ENCODE measurements at places on chromosomes 13 and 19.
A peak's percentile ranks its signal among the peaks of the same experiment; 100 is the strongest.

DNA sequence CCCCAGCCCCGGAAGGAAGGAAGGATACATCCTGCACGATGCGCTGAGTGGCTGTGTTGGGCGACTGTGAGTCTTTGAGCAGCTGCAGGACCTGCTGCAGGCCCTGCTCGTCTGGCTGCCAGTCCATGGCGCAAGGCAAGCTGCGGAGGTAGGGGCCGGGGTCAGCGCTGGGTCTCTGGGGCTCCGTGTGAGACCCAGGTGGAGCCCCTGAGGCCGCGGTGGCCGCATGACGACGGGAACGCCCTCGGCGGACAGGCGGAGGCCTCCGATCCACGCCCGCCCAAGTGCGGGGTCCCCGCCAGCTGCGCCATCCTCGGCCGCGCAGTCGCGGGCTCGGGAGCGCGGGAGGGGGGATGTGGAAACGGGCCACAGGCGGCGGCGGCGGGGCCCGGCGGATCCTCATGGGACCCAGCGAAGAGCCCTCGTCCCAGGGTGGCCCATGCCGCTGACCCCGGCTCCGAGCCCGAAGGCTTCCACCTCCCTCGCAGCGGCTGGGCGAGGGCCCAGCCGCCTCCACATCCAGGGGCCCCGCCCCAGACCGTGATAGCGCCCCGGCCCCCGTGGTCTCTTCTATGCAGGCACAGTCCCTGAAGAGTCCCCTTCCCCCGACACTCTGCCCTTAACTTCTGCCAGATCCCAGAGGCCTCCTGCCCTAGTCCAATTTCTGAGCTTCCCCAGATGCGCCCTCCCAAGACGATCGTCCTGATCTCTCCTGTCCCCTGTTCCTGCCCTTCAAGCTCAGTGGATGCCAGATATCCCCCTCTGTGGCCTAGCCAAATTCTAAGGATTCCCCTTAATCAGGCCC is 2.7 kb downstream of the TNPO2 start:
- no peak for DNase-seq

DNA sequence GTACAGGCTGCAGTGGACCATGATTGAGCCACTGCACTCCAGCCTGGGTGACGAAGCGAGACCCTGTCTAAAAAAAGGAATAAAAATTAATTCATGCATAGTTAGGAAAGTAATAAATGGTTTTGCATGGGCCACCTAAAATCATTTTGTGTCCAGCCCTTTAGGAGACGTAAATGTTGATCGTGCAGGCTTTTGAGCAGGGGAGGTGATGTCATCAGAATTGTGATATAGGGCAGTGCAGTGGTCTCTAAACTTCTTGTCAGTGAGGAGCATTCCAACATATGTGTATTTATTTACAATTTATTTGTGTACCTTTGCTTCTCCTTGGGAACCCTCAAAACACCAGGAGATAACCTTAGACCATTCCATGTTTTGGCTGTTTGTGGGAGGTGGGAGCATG is 3.0 kb downstream of the SMARCA4 start:
- DNase-seq = no peak

DNA sequence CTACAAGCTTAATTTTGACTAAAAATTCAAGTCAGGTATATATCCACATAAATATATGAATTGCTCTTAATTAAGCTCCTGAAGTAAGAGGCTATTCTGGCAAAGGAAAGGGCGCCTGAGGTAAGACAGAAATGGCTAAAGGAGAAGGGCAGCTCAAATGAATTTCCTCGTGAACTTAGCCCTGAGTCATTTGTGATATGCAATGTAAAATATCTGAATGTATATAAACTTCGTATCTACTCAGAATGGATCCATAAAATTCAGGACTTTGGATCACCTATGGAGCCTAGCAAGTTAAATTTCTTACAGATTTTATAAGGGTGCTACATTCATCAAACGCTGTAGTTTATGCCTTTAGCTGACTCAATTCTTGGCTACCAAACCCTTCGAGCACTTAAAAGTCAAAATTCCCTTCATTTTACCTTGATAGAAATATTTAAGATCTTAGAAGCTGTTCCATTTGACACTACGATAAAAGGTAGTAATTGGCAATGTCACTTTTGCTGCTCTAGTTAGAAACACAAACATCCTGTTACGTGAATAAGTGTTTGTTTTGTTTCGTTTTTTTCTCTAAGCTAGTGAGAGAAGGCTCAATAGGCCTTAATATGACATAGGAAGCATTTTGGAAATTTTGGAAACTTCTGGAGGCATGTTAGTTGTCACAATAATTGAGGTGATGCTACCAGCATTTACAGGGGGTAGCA is 69.2 kb downstream of the DIAPH3 start:
- no peak for DNase-seq

DNA sequence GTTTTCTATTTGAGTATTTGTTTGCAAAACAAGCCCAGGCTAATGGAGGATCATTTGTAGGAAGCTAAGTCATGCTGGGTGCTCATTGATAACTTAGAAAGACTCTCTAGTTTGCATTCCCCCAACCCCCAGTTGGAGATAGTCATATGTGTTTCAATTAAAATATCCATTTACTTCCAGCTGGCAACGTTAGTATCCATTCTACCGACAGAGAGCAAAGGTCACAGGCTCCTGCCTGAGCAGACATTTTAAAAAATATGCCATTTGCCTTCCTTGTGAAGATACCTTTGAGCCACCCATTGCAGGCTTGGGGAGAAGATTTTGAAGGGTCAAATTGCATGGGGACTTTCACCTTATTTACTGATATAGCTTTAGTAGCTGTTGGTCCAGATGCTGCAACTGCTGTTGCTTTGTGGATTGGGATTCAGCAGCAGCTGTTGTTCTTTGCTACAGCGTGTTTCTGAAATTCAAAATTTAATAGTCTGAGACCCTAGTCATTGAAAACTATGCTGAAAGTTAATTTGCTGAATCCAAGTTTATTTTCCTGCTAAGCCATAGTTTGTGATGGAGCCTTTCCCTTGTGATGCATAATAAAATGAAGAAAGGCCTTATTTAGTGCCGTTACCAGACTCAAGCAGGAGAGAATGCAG is 335.1 kb downstream of the GPC6 start:
- no peak for DNase-seq

DNA sequence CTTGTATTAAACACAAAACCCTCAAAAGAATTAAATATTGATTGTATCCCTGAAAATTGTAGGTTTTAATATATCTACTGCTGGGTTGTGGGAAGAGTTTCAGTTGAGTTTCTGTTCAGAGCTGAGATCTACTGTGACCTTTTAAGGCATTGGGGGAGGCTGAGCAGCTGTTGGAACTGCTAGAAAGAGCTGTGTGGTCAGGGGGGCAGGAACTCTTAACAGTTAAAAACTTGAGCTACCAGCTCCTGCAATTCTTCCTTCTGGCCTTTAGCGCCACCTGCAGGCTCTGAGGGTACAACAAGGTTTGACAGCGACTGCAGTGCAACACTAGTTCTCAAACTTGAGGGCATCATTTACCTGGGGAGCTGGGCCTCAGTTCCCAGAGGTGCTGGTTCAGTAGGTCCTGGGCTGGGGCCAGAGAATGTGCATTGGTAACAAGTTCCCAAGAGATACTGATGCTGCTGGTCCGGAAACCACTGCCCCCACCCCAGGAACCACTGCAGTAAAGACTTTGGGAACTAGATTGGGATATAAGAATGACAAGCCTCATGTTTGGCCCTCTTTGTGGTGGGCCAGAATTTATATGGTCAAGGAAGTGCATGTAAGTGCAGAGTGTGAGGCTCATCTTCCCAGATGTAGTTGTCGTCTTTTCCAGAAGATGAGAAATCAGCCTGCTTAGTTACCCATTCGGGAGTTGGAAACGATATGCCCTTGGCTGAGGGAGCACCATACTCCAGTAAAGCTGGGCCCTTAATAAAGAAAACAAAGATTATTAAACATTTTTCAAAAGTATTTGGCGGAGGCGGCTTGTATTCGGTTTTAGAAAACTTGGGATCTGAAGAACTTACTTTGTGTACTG is 2.6 kb downstream of the RNASEH2B start:
- peak; percentile 95 for DNase-seq

DNA sequence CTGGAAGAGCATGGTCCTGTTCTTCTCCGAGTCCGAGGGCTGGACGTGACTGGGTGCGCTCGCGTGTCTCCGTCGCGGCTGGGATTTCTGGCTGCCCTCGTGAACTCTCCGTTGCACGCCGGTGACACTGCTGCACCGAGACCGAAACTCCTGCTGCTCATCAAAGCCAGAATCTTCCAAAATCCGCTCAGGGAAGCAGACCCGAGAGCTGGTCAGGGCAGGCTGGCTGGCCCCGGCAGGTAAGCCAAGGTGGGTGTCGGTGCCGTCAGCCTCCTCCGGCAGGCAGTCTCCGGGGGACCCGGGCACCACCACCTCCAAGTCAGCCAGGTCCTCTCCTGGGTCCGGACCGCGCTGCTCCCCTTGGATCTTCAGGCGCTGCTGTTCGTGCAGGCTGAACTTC is 119.9 kb downstream of the TBC1D4 start:
- no peak for DNase-seq

GRCh38 chr19:36266375-36266961 is 51.6 kb downstream of the ZNF146 start:
- DNase-seq = no peak

GRCh38 chr19:49421039-49421877 is 2.0 kb downstream of the PTH2 start:
- DNase-seq = peak; percentile 87

DNA sequence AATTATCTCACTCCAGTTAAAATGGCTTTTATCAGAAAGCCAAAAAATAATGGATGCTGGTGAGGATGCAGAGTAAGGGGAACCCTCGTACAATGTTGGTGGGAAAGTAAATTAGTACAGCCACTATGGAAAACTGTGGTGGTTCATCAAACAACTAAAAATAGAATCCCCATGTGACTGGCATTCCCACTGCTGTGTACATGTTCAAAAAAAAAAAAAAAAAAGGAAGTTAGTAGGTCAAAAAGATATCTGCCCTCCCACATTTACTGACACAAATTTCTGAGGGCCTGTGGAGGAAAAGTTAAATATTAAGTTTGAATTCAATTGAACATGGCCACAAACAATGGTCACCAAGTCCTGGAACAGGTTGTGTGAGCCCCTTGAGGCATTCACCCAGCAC is 9.8 kb upstream of the ZSCAN5A start:
- DNase-seq = peak; percentile 62

GRCh38 chr13:83839146-83839545 is 43.1 kb downstream of the SLITRK1 start:
- no peak for DNase-seq

DNA sequence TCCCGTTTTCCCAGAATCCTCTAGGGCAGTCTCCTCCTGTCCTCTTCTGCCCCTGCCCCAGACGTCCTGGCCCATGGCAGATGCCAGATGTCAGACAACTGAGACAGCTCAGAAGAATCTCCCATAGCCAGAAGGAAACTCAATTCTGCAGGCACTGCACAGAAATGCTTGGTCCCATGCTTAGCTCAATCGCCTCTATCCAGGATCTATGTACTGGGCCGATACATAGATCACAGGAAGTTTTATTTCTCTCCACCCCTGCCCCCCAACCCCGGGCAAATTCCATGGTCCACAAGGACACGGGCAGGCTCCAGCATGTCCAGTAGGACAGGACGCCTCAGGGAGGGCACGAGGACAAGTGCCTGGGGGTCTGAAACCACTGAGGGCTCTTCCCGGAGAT is 4.8 kb downstream of the MBD3 start:
- DNase-seq = no peak

GRCh38 chr13:70473907-70474306 is 365.7 kb upstream of the KLHL1 start:
- no peak for DNase-seq

DNA sequence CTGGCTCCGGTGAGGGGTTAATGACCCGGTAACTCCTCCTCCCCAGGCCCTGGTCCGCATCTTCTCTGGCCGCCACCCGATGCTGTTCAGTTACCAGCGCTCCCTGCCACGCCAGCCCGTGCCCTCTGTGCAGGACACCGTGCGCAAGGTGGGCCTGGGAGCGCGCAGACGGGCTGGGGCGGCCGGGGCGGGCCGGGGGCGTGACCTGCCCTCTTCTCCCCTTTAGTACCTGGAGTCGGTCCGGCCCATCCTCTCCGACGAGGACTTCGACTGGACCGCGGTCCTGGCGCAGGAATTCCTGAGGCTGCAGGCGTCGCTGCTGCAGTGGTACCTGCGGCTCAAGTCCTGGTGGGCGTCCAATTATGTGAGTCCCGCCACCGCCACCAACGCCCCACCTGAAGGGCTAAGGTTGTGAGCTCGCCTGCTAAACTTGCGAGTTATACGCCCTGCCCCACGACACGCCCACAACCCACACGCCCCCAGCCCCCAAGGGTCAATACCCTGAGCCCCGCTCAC is 10.4 kb downstream of the CPT1C start:
- DNase-seq = no peak

- DNase-seq = no peak
Measured at GRCh38 chr13:76683854-76684253, 202.4 kb downstream of the KCTD12 start.

DNA sequence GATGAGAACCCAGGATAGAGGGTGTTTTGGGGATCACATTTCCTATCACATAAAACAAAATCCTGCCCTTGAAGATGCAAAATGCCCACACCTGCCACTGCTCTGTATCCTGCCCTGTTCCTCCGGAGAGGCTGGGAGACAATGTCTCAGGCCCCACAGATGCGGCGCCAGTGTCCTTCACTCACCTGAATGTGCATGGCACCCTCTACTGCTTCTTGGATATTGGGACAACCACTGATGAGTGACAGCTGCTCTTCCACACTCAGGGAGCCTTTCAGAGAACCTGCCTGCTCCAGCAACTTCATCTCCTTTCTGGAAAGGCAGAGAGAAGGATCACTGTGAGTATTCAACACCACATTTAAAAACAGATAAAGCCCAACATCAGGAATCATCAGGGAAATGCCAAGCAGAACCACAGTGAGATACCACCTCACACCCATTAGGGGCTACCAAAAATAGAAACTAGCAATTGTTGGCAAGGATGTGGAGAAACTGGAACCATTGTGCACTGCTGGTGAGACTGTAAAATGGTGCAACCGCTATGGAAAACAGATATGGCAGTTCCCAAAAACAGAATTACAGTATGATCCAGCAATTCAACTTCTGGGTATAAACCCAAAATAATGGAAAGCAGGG is 36.4 kb downstream of the CRYL1 start:
- peak; percentile 39 for DNase-seq

- no peak for DNase-seq
Measured at GRCh38 chr19:31083105-31083504, 266.1 kb downstream of the TSHZ3 start.

GRCh38 chr13:74922963-74923362 is 559.0 kb downstream of the TBC1D4 start:
- DNase-seq = no peak

GRCh38 chr19:19750842-19751790 is 18.2 kb upstream of the ZNF14 start:
- DNase-seq = no peak

- no peak for DNase-seq
Measured at GRCh38 chr13:110882972-110883371, 31.9 kb downstream of the ANKRD10 start.

DNA sequence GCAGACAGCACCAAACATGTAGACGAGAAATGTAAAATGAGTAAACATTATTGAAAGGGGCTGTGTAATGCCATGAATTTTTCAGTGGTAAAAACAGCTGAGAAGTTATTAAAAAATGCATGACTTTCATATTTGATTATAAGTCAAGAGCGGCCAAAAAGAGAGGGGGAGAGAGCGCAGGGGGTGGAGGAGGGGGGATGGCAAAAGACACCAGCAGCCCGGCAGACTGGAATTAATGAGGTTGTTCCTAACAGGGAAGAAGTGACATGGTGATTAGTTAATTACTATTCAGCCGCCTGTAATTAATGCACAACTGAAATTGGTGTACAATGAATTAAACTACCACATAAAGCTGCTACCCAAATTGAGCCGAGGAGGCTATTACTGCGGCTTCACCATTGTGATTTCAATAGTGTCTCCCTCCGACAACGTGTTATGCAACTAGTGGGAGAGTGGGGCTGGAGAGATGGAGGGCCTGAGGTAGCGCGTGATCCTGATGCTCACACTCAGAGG is 89.1 kb upstream of the VSTM2B start:
- DNase-seq = no peak

All from inflammatory macrophage treated with lipopolysaccharide for 1 hour (primary cell).